Stimulated activated CD8-positive, alpha-beta memory T cell treated with anti-CD3 and anti-CD28 coated beads, Interleukin-4, amount 100 ng/mL, for 1 hour (primary cell): ENCODE measurements at places on chromosomes 16 and 17.
A peak's percentile ranks its signal among the peaks of the same experiment; 100 is the strongest.

DNA sequence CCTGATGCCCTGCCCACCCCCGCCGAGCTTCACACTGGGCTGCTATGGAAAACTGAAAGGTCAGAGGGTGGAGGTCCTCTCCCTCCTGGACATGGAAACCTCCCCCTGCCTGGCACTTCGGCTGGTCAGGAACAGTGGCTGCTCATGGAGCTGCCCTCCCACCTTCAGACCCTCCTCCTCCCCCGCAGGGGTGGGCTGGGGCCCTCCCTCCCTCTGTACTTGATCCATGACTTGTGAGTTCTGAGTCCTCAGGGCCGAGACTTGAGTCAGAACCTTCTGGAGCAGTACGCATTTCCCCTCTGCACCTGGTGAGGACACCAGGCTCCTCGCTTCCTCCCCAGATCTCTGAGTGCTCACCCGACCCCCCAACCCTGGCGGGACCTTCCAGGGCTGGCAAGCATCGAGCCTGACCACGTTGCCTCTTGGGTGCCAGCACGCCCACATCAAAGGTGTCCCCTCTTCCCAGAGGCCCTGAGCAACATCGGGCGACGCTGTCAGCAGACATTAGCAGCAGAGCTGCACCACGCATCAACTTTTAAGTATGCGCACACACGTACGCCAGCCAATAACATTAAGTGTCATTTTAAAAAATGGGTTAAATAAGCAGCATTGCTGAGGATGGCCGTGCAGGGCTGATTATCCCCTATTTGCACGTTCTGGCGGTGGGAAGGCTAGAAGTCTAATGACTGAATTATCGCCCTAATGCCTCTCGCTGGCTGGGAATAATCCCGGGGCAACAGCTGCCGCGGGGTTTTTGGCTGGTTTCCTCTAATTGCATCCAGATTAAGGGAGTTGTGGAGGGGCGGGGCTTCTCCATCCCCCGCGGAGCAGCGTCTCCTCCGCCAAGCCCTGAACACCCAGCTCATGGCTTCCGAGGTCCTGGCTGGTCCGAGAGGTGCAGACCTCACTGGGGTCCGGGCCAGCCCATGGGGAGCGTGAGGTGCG, 98.0 kb downstream of the TBC1D16 start:
- no peak for DNase-seq

DNA sequence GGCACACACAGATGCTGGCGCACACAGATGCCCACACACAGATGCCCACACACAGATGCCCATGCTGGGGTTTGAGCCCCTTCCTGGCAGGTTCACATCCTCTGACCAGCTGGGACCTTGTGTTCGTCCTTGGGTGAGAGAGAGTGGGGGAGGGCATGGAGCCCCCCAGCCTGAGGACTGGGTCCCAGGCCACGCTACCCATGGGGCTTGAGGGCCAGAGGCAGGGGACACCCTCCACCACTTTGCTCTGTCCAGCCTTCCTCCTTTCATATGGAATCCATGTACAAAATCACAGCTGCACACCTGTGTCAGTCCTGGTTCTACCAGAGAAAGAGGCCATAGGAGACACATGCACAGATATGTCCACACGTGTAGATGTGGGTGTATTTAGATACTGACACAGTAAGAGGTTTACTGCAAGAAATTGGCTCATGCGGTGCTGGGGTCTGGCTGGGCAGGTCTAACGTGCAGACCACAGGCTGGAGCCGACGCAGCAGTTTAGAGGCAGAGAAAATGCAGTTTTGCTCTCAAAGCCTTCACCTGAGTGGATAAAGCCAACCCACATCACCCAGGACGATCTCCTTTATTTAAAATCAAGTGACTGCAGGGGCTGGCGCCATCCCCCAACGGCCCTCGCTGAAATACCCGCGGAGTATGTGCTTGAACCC, 10.8 kb downstream of the SLC22A31 start:
- no peak for DNase-seq

GRCh38 chr16:30937692-30938091, 11.2 kb upstream of the ORAI3 start:
- DNase-seq = no peak

- DNase-seq = peak; percentile 28
Observed at GRCh38 chr17:17919169-17920107, 52.8 kb downstream of the TOM1L2 start.

DNA sequence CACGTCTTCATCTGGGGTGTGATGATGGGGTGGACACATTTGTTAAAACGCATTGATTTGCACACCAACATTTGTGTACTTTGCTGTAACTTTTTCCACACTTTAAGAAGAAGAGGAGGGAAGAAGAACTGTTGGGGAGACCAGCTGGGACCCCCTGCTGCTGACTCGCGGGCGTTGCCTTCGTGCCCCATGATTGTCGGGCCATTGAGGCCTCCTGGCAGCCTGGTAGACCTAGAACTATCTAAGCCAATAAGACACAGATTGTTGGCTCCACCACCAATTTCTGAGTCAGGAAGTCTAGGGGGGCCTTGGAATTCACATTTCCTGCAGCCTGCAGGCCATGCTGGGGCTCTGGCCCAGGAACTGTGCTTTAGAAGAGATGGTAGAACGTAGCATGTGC, 105.5 kb downstream of the TNFRSF13B start:
- DNase-seq = no peak

DNA sequence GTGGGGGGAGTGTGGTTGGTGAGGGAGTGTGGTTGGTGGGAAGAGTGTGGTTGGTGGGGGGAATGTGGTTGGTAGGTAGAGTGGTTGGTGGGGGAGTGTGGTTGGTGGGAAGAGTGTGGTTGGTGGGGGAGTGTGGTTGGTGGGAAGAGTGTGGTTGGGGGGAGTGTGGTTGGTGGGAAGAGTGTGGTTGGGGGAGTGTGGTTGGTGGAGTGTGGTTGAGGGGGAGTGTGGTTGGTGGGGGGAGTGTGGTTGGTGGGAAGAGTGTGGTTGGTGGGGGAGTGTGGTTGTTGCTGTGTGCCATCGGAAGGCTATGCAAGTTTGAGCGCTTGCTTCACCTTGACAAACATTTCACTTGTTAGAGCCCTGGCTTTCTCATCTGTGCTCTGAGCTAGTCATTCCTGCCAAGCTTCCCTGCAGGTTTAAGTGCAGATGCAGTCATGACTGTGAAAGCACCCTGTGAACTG, 20.1 kb downstream of the MINK1 start:
- no peak for DNase-seq

DNA sequence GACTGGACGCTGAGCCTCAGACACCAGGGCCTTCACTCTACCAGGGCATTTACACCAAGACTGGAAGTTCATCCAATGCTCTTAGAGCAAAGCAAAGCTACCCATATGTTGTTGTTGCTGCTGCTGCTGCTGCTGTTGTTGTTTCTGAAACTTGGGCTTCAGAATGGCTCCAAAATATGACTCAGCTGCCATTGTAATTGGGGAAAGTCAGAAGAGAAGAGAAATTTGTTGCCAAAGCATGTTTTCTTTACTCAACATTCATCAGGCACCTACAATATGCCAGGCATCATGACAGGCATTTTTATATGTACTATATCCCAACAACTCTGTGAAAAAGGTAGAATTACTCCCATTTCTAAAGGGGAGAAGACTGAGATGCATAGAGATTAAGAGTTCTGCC, 11.9 kb downstream of the KRT32 start:
- DNase-seq = no peak

GRCh38 chr16:84045001-84045817, 2.6 kb upstream of the SLC38A8 start:
- no peak for DNase-seq

DNA sequence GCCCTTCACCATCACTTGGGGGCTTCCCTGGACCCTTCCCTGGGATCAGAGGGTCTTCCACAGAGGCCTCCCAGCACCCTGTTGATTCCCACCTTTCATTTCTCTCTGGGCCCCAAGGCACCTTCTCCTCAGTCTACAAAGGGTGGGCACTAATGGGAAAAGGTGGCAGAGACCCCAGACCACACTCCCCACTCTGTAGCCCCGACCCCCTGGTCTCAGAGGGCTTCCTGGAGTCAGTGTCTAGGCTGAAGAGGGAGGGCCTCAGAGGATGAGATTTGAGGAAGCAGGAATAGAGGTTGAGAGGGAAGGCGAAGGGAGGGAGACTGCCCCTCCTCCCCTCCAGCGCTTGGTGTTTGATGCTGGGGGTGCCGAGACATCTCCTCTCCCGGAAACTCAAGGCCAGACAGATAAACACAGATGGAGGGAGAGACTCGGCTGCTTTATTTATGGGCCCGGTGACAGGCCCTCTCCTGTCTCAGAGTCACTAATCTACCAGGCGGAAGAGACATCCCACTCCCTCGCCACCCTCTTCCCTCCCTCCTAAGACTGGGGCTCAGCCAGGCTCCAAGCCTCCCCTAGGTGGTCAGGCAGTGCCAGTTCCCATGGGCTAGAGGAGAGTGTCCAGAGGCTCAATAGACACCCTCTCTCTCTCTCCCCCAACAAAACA, 18.5 kb upstream of the SP2 start:
- DNase-seq = no peak

- DNase-seq = no peak
Observed at GRCh38 chr17:5583426-5584382, 605 bp downstream of the NLRP1 start.

GRCh38 chr16:80631581-80631980, 90.8 kb downstream of the DYNLRB2 start:
- no peak for DNase-seq

- no peak for DNase-seq
Observed at GRCh38 chr16:10266809-10267208, 84.6 kb upstream of the GRIN2A start.

GRCh38 chr17:81053041-81053970, 18.4 kb downstream of the BAIAP2 start:
- no peak for DNase-seq

GRCh38 chr16:58548378-58548777, 33.1 kb downstream of the SETD6 start:
- DNase-seq = no peak

DNA sequence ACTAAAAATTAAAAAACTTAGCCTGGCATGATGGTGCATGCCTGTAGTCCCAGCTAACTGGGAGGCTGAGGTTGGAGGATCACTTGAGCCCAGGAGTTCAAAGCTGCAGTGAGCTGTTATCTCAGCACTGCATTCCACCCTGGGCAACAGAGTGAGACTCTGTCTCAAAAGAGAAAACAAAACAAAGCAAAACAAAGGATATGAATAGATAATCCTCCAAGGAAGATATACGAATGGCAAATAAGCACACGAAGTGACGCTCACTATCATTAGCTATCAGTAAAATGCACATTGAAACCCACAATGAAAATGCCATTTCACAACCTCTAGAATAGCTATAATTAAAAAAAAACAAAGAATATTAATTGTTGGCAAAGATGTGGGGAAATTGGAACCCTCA, 386.2 kb upstream of the CCL2 start:
- no peak for DNase-seq
